ENCODE measurements at places on chromosomes 2 and 18.

DNA sequence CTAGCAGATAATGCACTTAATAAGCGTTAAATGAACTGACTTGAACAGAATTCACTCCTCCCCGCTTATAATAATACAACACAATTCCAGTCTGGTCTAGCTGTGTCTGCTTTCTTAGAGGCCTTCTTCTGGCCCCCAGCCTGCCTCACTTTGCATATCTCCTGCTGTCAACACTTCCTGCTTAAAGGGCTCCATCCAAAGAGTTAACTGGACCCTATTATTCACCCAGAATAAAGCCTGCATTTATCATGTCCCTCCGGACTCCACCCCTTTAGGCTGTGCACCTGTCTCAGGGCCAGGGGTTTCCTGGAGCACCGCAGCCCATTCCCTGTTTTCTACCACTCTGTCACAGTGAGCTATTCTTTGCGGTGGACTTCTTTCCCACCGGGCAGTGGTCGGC, 292.8 kb upstream of the FBXO11 start:
- no peak for DNase-seq

DNA sequence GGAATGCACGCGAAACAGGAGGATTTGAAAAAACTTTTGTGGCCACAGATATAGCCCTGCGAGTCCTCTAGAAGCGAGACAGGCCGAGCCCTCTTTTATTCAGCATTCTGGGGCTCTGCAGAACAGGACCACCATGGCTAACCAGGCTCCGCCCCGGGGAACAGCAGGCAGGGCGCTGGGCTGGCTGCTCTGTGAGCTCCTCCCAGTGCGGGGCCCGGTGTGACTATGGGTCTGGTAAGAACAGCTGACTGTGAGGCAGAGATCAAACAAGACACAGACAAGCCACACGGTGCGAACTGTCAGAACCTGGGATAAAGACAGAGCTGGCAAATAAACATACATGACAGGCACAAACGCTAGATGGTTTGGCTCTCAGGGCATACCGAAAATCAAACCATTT, 15.5 kb downstream of the PXDN start:
- DNase-seq: no peak

GRCh38 chr2:189337656-189338055, 103.6 kb upstream of the WDR75 start:
- no peak for DNase-seq

GRCh38 chr18:6352275-6352674, 62.4 kb downstream of the L3MBTL4 start:
- no peak for DNase-seq

- DNase-seq: no peak
Measured at GRCh38 chr2:218680061-218680460, 8.2 kb downstream of the STK36 start.

GRCh38 chr2:140851258-140851981, 1279.4 kb downstream of the LRP1B start:
- no peak for DNase-seq

DNA sequence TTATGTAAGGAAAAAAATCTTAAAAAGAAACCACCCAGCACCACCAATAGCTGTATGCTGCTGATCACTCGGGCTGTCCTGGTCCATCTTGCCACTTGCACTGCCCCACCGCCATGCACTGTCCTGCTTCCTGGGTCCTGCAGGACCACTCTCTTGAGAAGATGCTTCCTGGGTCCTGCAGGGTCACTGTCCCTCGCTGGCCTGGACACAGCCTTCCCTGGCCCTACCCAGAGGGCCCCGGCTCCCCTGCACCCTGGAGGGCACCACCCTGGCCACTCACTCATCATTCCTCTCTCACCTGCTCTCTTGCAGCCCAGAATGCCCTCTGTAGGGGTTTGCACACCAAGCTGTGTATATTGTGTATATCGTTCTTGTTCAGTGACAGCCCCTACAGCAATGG, 2.4 kb upstream of the OTOS start:
- no peak for DNase-seq

GRCh38 chr2:230318190-230319121, 8.5 kb upstream of the SP140L start:
- no peak for DNase-seq

- DNase-seq: no peak
Measured at GRCh38 chr2:18172607-18173006, 294.1 kb downstream of the KCNS3 start.

DNA sequence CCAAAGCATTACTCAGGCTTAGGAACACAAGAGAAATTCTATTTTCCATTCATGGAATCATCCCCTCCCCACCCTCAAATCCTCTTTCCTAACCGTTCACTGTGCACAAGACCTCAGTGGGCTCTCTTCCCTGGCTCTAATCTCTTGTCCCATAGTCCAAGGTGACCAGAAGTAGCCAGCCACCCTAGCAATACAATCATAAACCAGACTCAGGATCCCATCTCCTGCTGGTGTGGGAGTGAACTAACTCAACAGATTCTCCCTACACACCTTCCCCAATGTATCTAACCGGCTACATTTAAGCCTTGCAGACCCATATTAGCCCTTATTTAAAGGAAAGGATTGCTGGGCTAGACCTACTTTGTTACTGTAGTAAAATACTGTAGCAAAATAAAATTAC, 45.5 kb downstream of the HNRNPLL start:
- DNase-seq: no peak

DNA sequence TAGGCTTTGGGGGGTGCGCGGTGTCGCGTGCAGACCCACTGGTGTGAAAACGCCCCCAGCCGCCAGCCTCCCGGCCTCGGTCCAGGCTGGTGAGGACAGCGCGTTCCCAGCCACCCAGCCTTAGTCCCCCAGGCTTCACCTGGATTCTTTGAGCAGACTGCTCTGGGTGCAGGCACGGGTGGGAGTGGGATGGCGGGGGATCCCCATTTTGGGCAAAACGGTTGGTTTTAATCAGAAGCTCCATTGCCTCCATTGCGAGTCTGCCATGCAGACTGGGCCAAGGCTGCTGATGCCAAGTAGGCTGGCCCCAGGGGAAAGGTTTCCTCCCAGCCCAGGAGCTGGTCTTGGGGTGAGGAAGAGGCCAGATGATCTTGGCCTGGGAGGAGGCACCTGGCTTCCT, 445 bp downstream of the MLPH start:
- no peak for DNase-seq

DNA sequence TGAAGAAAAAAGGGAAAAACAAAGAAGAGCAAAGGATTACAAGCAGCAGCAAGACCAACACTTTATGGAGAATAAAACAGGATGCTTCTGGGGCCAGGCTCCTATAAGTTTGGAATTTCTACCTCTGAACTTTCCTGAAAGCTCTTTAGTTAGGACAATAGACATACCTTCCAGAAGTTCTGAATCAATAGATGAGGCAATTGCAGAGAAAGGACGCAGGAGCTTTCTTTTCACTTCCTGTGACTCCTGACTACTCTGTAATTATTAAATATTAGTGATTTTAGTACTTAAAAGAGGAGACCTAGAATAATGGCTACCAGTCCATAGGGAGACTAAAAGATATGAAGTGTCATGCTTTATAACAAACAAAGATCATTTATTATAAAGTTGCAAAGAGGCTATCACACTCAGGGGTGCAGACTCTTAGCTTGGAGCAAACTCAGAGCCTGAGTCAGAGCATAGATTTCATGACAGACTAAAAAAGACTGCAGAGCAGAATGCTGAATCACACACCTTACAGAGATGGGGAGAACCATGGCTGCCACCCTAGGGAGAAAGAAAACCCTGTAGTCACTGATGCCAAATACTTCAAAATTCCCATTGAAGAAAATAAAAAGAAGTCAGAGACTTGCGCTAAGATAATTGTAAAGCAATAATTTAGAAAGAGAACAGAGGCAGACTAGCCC, 52.5 kb upstream of the FAM136A start:
- DNase-seq: no peak

GRCh38 chr2:104769096-104769495, 84.8 kb upstream of the POU3F3 start:
- no peak for DNase-seq

DNA sequence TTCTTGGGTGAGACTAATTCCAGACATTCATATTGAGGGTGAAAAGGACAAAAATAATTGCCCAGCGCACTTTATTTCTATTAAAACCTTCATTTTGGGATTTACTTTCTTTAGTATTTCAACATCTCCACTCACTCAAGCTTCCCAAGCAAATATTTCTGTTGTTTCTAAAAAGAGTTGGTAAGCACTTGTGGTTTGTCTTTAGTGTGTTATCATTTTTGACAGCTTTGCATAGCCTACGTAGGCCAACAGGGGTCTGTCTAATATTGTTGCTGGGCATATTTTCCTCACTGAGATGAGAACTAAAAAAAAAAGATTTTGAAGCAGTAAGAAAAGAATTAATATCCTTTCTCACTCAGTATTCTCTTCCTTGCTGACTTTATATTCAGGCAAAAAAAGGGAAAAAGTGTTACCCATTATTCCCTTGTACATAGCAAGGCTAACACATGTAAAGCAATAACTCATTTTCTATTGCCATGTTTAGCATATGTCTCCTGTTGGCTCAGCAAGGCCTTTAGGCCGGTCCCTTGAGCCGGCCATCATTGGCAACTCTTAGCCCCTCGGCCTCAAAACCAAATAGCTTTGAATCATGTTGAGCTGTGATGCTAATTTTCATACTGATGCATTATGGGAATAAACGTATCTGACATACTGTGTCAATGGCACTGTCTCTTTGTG, 494.2 kb downstream of the ARHGAP15 start:
- no peak for DNase-seq

Measured in cerebellar nuclear complex (tissue), 1 donor.